ENCODE measurements at places on chromosomes 11 and 22. TPM values are rescaled to one million over a fixed set of nuclear protein-coding genes. Genes with fewer than 3 reads are reported as not detected.

GRCh38 chr11:112437096-112437495 is 176.4 kb upstream of the PLET1 start:
- no peak for DNase-seq

GRCh38 chr11:26072614-26073153 is 259.2 kb upstream of the ANO3 start:
- no peak for DNase-seq

DNA sequence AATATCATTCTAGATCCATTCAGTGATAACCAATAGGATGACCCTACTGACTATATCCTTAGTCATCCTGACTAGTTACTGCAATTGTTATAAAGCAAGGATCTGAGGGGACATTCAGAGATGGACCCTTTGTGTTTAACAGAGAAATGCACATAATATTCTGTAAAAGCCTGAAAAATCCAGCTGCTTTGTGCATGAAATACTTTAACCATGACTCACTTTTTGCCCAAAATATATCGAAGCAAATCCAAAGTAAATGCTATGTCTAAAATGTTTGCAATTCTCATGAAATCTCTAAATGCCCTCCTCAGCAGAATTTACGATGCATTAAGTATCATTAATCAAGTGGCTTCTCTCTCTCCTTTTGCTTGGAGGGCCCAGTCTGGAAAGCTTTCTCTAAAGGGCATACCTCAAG is 178.8 kb upstream of the MTMR2 start:
- DNase-seq = no peak

Gene DGAT2
- 4.4 TPM for total RNA-seq

DNA sequence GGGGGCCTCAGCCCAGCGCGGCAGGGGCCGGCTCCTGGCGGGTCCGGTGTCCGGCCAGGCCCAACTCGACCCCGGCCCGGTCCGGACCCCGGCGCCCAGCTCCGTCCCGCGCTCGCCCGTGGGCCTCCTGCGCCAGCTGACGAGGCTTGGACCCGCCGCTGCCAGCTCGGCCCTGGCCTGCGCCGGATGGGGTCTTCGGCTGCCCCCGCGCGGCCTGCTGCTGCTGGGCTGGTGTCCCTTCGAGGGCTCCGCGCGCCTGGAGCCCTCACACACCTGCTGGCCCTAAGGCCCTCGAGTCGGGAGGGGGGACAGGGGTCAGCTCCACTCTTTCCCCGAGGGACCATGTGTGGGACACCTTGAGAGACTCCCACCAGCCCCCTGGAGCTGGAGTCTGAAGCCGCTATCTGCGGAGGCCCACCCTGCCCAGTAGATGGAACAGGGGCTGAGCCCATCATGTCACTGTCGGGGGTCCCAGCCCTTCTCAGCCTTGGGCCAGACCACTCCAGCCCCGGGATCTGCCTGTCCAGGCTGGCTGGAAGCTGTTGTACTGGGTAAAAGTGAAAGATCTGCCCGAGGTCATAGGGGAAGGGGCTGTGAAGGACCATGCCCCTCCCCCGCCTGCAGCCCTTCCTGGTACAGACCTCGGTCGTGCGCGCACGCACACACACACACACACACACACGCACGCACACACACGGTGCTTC is 768 bp upstream of the CDKN1C start:
- peak; percentile 72 for DNase-seq

Gene IL18
- 11.1 TPM for total RNA-seq

DNA sequence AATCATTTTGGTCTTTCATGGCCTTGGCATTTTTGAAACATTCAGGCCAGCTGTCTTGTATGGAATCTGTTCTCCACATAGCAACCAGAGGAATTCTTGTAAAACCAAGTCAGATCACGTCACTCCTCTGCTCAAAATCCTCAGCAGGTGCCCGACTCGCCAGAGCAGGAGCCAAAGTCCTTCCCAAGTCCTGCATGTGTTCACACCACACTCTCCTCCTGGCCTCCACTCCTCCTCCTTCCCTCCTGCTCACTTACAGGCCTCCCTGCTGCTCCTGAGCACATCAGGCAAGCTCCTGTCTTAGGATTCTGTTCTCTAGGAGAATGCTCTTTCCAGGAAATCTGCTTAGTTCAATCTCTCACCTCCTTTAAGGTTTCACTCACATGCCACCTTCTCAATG is 6.9 kb upstream of the PSMC3 start:
- no peak for DNase-seq

DNA sequence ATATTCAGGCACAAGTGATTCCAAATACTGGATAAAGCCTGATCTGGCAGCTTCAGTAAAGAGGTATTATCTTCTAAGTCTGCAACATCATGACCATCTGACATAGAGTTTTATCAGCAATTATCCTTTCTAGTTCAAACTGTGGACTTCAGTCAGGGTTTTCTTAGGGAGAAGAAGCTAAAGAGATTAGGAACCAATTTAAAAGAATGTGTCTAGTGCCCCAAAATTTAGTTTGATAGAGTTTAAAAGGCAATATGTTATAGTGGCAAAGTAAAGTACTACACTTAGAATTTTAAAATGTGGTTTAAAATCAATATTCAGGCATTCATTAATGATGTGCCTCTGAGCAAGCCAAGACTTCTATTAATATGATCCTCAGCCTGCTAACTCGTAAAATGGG is 5.4 kb downstream of the PAK1 start:
- DNase-seq = no peak

GRCh38 chr11:76314741-76315090 is 66.2 kb downstream of the THAP12 start:
- DNase-seq = no peak

GRCh38 chr11:83990160-83990733 is 704.1 kb upstream of the CCDC90B start:
- no peak for DNase-seq

DNA sequence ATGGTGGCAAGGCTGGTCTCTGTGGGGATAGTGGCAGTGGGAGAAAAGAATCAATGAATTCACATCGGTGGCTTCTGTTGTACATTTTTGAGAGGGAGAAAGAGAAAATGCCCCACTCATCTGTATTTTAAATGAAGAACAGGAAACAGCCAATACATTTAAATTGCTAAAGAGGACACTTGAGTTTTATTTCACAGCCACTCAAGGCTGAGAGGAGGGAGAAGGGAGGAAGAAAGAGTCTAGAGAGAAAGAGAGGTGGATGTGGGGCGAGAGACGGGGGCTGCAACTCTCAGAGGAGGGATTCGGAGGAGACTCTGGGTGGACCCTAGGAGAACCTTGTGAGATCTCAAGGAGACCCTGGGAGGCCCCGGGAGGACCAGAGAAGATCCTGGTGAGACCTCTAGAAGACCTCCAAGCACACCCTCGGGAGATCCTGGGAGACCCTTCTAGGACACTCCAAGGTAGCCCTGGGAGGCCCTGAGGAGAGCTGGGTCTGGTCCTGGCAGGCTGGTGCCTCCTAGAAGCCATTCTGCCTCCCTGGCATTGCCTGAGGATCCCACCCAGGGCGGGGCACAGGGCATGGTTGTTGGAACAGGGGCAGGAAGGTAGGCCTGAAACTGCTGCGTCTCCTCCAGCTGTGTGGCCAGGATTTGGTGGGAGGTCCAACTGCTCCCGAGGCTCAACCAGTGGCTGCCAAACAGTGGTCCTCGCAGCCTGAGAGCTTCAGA is 91.0 kb upstream of the SHISAL1 start:
- peak; percentile 8 for DNase-seq

DNA sequence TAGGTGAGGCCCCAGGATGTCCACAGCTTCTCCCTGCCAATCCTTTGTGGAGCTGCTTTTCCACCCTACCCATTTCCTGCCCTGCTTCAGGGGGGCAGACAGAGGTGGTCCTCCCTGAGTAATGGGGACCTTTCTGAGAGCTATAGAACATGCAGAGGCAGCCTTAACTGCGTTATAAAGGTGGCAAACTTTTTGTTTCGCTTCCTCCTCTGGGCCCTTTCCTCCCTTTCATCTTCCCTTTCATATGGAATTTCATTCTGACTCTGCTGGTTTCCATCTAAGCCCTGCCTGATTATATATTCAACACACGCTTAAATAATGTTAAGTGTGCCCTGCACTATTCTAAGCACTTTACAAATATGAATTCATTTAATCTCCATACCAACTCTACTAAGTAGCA is 169.3 kb upstream of the E2F8 start:
- DNase-seq = no peak

DNA sequence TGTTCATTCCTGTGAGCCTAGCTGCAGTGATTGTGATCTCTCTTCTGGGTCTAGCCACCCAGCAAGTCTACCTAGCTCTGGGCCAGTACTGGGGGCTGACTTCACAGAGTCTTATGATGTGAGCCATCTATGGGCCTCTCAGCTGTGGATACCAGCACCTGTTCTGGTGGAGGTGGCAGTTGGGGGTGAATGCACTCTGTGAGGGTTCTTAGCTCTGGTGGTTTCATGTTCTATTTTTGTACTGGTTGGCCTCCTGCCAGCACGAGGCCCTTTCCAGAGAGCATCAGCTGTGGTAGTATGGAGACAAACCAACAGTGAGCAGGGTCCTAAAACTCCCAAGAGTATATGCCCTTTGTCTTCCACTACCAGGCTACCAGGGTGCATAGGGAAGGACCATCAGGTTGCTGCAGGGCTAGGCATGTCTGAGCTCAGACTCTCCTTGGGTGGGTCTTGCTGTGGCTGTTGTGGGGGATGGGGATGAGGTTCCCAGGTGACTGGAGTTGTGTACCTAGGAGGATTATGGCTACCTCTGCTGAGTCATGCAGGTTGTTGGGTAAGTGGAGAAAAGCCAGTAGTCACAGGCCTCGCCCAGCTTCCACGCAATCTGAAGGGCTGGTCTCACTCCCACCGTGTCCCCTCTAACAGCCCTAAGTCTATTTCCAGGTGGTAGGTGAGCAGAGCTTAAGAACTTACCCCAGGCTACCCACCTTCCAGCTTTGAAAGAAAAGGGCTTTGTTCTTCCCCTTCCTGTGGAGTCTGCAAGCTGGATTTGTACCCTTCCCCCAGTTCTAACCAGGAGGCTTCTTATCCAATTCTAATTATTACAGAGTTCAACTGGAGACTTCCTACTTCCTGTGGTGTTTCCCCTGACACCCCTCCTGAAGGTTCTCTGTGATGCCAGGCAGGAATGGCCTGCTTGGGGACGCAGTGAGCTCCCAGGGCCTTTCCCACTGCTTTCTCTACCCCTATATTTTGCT is 250.7 kb downstream of the LUZP2 start:
- DNase-seq = no peak

GRCh38 chr11:1158681-1159487 is 1.1 kb downstream of the MUC5AC start:
- DNase-seq = peak; percentile 33

- no peak for DNase-seq
These were observed 26.7 kb downstream of the ZBTB16 start for GRCh38 chr11:114085965-114086793.

DNA sequence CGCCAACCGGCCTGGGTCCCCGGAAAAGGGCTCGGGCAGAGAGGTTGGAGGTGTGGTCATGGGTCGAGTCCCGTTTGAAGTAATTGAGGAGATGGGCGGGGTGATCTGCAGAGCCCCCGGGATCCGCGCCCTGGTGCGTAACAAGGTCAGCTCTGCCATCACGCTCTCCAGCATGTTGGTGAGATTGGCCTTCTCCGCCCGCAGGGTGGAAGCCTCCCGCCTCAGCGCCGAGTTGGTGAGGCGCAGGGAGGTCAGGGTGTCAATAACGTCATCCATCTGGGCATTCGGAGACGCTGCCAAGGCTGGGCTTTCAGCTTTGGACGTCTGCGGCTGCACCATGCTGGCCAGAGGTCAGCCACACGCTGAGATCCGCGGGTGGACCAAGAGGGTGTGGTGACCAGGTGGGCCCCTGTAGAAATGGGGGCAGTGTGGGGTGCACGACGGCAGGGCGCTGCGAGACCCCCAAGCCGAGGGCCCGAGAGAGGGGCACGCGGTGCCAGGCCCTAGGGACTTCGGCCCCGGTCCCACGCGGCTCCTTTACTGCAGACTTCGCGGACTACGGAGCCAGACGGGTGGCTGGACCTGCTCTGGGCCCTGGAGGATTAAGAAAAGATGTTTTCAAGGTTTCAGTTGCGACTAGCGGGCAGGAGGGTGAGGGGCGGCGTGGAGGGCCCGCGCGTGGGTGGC is 672 bp downstream of the RTL6 start:
- no peak for DNase-seq

DNA sequence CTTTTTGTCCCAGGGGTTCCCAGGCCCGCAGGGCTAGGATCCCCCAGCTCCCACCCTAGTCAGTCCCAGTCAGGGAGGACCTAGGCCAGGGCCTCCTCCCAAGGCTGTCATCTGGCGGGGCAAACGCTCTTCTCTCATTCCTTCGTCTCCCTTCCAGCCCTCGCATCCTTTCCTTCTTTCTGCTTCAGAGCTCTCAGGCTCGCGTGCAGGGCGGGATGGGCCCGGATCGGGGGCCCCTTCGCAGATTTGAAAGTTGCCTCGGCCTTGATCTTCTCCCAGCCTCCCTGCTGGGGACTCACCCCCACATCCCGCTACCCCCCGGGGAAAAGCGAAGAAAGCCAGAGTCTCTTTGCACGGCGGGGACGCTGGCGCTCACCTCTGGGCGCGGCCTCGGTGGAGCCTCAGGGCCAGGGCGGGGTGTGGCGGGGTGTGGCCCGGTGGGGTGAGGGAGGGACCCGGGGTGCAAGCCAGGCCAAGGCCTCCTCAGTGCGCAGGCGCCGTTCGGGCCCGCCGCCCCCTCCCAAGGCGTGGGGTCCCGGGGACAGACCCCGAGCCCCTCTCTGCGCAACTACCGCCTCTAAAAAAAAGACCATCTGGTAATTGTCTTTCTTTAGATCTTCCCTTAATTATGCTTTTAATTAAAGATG is 14.8 kb upstream of the PAX6 start:
- DNase-seq = no peak

- peak; percentile 96 for DNase-seq
These were observed 464 bp upstream of the ANKRD13D start for GRCh38 chr11:67288452-67289225.

GRCh38 chr11:76787911-76788596 is 4.9 kb downstream of the TSKU start:
- DNase-seq = no peak

Gene SLC5A4
- total RNA-seq = 2.2 TPM

All from aorta (tissue), 5 donors.